Stimulated activated CD8-positive, alpha-beta memory T cell treated with anti-CD3 and anti-CD28 coated beads, Interleukin-7, amount 100 ng/mL, for 1 hour (primary cell): ENCODE measurements at places on chromosomes 2 and 18.

GRCh38 chr18:25724121-25724520, 366.3 kb downstream of the SS18 start:
- DNase-seq: no peak

- DNase-seq: no peak
These were observed 7.4 kb upstream of the ANKRD62 start for GRCh38 chr18:12086249-12086648.

DNA sequence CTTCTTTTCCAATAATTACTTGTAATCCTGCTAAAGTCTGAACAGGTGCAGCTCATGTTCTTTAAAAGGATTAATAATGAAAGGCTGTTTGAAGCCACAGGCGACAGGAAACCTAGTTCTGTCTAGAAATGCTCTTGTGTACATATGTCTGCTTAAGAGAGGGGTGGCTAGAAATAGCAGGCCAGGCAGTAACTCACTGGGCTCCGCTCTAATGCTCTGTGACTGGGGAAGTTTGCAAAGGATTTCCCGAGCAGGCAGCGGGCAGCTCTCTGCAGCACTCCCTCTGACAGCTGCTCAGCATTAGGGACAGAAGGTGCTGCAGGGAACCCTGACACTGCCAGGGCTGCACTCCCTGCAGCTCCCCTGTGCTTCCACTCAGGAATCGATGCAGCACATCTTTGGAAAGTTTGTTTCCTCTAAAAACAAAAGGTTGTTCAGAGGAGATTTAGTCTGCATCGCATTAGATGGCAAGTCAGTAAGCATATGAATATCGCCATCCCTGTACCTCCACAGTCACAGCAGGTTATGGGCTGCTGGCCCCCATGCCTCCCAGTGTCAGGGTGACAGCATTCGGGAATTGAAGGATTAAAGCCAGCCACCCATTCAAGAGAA, 33.1 kb upstream of the TTC39C start:
- DNase-seq: no peak

DNA sequence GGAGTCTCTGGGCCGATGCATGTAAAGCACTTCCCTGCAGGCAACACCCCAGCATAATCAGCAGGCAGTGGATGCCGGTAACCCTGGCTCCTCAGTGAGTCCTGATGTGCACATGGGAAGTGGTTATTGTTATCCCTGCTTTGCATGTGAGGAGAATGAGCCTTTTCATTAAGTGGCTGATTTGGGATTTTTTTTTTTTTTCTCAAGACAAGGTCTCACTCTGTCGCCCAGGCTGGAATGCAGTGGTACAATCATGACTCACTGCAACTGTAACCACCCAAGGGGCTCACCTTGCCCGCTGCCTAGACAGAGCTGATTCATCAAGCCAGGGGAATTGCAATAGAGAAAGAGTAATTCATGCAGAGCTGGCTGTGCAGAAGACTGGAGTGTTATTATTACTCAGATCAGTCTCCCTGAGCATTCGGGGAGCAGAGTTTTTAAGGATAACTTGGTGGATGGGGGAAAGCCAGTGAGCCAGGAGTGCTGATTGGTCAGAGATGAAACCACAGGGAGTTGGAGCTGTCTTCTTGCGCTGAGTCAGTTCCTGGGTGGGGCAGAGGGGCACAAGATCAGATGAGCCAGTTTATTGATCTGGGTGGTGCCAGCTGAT, 95.4 kb downstream of the SOCS6 start:
- DNase-seq: no peak

DNA sequence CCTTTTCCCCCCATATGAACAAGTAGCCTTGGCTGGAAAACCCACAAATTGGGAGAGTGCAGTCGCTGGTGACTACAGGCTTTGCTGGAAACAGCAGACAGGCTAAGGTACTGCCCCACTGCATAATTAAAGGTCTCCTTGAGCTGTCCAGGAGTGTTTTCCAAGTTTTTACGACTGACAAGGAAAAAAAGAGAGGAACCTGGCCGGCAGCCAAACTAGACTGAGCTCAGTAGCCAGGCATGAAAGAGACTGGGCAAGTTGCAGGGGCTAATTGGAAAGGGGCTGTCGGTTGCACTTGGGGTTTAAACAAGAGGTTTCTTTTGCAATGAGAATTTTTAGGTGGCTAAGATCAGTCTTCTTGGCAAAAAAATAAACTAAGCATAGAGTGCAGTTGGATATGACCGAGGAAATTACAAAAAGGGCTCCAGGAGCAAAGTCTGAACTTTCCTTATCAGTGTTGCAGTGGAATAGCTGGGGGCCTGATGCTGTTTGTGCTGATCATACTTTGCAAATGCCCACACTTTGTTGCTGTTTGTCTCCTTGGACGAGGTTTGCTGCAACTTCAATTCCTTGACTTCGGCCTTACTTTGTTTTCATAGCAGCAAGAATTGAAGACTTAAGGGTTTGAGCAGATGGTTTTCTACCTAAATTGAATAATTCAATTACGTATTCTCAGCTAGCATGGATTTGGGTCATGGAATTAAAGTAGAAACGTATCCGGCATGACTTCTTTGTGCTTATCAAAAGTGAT, 2.1 kb downstream of the GULP1 start:
- DNase-seq: no peak

DNA sequence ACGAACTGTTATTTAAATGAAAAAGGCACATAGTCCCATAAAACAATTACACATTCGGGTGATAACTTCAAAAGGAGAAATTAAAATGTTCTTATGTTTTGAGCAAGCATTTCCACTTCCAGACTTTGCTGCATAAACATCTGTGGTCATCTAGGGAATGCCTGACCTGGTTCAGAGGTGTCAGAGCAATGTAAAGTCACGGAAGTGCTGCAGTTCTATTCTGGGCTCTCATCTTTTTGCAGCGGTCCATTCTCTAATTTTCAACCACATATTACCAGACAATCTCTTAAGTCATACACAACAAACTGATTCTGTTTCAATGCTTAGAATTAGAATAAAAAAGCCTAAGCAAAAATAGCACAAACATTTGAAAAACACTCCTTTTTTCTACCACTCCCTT, 22.0 kb upstream of the PTH2R start:
- DNase-seq: no peak

DNA sequence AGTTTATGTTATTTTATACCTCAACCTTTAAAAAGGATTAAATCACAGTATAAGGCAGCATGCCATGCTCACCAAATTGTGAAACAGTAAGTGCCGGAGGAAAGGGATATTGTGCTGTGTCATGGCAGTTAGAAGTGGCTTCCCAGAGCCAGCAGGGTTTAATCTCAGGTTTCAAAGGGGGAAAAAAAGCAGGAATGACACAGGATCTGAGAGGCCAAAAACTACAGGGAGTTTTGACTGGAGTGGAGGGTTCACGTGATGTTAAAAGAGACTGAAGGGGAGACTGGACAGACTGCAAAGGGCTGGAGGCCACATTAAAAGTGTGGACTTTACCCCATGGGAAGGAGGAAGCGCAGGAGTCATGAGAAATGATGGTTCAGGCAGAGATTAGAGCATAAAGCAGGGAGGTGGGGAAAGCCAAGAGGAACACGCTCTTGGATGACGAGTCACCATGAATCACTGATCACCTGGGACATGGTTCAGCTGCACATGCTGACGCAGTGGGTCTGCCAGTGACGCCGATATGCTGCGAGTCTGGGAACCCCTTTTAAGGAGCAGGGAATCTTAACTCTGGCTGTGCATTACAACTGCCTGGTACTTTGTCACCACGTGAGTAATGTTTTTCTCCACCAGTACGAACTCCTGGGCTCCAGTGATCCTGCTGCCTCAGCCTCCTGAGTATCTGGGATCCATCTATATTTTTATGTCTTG, 6.1 kb downstream of the CHMP1B start:
- DNase-seq: no peak

DNA sequence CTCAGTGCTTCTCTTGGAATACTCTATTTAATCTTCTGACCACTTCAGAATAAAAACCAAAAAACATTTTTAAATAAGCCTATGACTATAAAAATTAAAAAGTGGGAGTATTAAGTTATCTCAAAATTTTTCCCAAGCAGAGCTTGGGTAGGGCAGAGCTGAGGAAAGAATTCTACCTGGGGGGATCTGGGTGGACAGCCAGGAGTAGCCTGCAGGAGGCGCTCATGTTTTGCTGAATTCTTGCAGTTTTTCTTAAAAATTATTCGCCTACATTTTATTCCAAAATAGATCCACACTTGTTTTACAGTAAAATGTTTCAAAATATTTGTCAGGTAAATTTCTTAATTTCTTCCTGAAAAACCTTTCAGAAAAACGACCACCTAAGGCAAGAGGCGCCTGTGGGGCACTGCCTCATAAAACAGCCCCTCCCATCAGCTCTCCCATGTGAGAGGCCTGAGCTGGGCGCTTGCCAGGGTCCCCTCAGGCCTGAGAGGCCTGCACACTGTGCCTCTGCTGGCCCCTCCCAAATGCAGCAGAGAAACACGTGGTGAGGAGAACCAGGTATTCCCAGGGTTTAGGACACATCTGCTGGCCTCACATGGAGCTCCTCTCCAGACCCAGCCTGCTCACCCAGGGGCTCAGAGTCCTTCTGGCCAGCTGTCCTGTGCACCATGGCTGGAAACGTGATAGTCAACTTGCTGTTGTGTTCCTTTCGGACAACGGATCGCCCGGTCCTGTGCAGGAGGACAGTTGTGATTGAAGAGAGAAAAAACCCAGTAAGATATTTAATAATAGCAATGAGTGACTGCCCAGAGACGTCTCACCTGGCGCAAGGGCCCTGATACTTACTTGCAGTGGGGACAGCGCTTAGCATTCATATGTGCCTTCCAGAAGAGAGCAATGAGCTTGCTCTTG, 17.5 kb downstream of the POLR1A start:
- no peak for DNase-seq

GRCh38 chr2:62375113-62375420, 130.9 kb downstream of the TMEM17 start:
- no peak for DNase-seq

DNA sequence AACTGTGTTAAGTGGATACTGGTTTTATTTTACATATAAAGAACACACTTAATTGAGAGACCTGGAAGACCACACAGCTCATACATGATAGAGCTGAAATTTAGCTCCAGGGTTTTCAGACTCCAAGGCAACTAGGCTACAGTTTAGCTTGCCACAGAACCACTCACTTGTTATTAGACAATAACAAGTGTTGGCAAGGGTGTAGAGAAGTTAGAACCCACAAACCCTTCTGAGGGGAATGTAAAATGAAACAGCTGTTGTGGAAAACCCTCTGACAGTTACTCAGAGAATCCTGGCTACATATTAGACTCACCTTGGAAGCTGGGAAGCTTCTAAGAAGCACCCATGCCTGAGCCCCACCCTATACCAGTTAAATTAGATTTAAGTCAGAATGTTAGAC, 75.3 kb downstream of the MAP3K20 start:
- DNase-seq: no peak

DNA sequence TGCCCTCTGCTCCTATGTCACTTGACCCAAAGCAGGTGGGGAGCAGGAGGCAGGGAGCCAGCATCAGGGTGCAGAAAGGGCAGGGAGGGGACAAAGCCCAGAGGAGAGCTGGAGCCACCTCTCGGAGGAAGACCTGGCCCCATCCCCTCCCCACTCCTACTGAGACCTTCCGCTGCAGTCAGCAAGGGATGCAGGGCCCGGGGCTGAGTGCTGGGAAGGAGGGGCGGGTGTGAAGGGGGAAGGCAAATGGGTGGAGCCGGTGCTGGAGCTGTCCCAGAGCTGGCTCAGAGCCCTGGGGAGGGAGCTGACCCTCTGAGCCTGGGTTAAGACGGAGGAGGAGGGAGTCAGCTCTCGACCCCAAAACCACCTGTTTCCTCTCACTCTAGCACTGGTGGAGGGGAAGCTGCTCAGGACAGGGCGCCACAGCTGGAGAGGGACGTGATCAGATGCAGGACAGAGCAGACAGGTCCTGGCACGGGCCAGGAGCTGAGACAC, 33.8 kb downstream of the HS1BP3 start:
- no peak for DNase-seq

GRCh38 chr2:15728245-15728938, 136.7 kb downstream of the DDX1 start:
- DNase-seq: no peak

- DNase-seq: no peak
These were observed 217.3 kb upstream of the HS6ST1 start for GRCh38 chr2:128535953-128536352.
